Anterior cingulate cortex (tissue), 58 donors: ENCODE measurements at places on chromosomes 2 and 18.

- DNase-seq = no peak
Observed at GRCh38 chr2:45922577-45922988, 271.1 kb downstream of the PRKCE start.

DNA sequence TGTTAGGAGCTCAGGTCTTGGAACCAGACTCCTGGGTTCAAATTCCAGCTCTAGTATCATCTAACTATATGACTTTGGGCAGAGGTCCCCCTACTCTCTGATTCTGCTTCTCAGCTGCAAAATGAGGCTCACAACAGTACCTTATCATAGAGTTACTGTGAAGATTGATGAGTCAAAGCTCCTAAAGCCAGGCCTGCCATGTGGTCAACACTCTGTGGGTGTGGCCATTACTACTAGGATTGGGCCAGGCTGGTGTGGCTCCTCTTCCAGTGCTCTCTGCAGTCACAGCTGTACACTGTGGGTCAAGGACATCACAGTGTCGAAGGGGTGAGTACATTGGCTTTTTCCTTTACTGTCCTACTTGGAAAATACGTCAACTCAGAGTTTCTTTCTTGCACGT is 22.6 kb downstream of the CAPN13 start:
- no peak for DNase-seq

DNA sequence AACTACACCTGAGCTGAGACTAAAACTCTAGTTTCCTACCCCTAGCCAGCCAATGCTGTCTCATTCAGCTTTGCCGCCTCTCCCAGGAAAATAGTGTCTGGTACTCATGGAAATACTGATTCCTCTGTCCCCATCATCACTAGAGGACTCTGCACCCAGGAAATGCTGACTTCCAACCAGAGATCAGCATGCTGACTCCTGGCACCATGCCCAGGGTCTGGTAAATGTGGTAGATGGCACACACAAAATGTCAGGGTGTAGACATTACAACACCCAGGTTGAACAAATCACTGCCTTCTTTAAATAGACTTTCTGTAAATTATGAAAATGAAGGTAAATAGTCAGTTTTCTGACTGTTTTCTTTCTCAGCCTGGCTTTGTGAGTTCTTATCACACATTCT is 307.3 kb upstream of the CHAC2 start:
- no peak for DNase-seq

GRCh38 chr2:8592736-8593135 is 89.1 kb upstream of the ID2 start:
- DNase-seq = no peak

DNA sequence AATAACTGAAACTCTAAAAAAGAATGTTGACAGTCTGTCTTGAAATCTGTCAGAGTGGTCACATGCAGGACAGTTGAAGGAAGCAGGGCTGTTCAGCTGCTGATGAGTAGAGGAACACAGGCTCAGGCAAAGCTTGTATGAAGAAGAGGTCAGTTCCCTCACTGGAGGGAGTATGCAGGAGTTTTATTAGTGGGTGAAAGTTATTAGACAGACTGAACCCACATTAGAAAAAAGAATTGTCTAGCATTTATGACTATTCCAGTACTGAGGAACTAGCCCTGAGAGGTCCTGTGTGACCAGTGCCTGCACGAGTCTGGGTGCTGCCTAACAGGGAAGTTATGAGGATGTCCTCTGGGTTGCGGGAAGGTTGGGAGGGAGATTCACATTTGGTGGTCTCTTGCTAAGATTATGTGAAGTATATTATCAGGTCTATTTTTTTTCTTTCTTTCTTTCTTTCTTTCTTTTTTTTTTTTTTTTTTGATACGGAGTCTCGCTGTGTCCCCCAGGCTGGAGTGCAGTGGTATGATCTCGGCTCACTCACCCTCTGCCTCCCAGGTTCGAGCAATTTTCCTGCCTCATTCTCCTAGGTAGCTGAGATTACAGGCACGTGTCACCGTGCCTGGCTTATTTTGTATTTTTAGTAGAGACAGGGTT is 9.6 kb downstream of the TET3 start:
- DNase-seq = no peak

- DNase-seq = no peak
Observed at GRCh38 chr2:186060744-186061440, 322.3 kb downstream of the FSIP2 start.

DNA sequence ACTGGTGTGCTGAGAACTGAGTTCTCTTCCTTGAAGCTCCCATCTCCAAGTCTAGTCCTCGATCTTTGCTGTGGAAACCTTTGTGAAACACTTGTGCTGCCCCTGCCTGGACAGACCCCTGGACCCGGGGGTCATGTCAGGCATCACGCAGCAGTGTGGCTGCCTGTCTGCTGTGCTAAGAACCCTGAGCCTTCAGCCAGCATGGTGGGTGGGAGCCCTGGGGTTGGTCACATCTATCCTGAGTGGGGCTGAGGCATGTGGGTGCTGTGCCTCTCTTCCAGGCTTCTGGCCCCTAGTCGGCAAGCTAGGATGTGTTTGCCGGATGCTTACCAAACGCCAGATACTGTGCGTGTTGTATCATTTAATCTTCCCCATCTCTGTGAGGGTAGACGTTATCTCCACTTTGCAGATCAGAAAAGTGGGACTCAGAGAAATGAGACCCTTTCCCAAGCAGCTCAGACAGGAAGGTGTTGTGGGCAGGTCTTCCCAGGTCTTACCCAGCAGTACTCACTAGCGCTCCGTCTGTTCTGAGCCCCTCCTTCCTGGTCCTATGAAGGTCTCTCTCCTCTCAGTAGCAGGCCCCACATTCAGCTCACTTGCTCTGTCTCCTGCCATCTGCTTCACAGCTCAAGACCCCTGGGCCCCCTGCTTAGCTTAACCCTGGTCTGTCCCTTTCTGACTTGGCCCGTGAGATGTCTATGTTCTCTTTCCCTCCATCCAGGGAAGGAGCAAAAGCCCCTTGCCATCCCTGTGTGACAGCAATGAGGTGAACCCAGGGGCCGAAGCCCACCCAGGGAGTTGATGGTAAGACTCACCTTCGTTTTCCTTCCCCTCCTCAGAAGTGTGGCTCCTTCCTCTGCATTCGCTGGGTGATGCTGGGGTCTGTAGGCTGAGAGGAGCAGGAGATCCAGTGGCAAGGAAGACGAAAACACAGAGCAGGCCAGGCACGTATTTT is 242.8 kb downstream of the FAM210A start:
- no peak for DNase-seq

GRCh38 chr2:98297817-98298682 is 48.2 kb upstream of the CNGA3 start:
- no peak for DNase-seq

GRCh38 chr2:84851876-84852275 is 29.0 kb downstream of the TRABD2A start:
- DNase-seq = no peak

DNA sequence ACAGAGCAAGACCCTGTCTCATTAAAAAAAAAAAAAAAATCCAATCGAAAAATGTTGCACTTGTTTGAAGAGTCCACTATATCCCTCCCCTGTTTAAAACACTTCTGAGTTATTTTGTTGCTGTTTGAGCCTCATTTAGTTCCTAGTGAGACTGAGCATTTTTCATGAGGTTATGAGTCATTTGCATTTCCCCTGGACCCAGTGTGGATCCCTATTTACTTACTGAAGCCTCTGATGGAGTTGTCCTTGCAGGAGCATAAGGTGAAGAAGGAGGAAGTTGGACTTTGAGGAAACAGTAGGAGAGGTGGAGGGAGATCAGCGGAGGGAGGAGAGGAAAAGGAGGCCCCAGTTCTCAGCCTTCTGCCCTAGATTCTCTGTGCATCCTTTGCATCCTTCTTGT is 5.1 kb downstream of the CXCR1 start:
- DNase-seq = no peak

- DNase-seq = no peak
Observed at GRCh38 chr18:21997207-21998143, 171.9 kb upstream of the GATA6 start.

GRCh38 chr2:109160714-109161440 is 31.9 kb downstream of the SH3RF3 start:
- DNase-seq = no peak

GRCh38 chr2:172693037-172693436 is 42.6 kb upstream of the RAPGEF4 start:
- DNase-seq = no peak

GRCh38 chr2:173982918-173983317 is 17.7 kb upstream of the SP3 start:
- DNase-seq = peak; percentile 52

DNA sequence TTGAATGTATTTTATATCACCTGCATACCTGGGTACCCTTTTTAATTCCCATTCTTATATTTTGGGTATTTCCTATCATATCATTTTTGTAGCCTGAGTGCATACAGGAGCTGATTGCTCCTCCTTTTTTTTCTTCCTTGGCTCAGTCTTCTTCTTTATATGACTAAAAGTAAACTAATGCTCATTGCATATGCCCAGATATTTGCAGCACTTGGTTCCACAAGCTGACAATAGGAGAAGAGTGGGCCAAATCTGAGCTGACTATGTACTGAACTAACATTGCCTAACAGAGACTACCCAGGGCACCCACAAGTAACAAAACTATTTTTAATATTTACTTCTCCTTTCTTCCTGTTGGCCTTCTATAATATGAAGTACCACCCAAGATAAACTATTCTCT is 131.7 kb upstream of the SPOPL start:
- DNase-seq = no peak

- no peak for DNase-seq
Observed at GRCh38 chr2:106941372-106941993, 55.5 kb upstream of the ST6GAL2 start.

- DNase-seq = no peak
Observed at GRCh38 chr2:2901384-2902345, 476.0 kb downstream of the EIPR1 start.

DNA sequence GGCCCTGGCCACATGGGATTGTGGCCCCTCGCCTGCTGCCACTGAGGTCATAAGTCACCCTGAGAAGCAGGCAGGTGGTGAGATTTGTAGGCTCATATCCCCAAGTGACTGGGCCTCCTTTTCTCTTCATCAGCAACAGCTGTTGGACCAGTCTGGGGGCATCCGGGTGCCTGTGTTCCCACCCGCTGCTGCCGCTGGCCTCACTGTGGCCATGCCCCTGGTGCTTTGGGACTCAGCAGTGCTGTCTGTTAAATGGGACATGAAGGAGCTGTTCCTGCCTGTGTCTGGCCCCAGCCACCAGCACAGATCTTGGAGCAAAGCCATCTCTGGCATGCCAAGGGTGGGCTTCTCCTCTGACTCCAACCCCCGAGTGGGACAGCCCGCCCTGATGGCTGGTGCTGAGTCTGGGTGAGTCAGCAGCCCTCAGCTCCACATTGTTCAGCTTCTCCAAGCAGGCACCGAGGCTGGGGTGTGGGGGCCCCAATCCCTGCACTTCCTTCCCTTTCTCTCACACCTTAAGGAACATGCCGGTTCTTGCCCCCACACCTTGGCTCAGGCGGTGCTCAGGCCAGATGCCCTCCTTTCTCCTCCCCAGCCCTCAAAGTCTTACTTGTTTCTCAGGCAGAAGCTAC is 207.9 kb downstream of the GLI2 start:
- DNase-seq = no peak

DNA sequence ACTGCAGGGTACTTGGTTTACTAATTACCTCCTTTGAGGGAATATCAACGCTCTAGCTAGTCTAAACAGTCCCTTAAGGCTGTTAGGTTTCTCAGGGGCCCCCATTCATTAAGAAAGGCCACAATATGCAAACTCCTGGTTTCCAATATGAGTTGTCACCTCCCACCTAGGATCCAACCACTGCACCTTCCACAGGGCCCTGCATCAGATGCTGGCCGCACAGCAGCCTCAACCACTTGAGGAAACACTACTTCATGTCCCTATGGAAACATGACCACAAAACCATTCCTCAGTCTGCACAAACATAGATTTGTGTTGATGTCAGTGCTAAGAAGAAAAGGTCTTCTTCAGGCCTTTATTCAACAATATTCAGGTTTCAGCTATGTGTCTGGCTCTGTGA is 40.9 kb downstream of the STAT4 start:
- no peak for DNase-seq

DNA sequence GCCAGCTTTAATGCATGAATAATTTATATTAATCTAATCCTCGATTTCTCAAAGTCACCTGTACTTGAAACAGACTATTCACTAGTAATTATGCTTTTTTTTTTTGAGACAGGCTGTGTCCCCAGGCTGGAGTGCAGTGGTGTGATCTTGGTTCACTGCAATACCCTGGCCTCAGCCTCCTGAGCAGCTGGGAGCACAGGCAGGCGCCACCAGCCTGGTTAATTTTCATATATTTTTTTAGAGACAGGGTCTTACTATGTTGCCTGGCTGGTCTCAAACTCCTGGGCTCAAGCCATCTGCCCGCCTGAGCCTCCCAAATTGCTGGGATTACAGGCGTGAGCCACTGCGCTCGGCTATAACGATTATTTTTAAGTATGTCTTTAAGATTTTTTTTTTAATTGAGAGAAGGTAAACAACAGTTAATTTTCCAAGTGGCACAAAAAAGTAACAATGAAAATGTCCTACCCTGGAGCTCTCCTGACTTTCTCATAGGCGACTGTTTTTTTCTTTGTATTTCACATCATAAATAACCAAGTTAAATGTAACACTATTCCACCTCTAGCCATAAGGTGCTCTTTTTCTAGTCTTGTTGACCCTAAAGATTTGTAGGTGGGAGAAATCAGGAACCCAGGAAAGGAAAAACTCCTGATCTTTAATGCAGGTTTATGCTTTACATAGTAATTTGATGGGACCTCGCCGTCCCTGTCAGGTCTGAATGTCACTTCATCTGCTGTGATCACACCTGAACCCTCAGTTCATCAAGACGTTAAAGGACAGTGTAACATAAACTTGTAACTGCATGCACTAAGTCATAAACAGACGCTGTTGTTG is 1.3 kb upstream of the ANKRD12 start:
- no peak for DNase-seq

DNA sequence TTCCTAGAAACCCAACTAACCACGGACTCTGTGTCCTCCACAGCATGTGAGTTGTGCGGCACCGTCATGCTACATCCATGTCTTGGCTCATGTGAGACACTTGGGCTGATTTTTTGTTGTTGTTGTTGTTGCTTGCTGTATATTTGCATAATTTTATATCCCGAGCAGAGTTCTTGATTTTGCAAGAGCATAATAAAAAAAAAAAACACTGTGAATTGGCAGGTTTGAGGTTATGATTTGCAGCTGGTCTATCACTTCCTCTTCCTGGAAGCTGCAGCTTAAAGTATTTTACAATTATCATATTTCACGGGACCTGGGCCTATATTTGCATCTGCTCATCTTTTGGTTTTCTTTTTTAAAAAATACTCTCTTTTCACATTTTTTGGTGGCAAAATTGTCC is 142.3 kb upstream of the NRP2 start:
- no peak for DNase-seq

DNA sequence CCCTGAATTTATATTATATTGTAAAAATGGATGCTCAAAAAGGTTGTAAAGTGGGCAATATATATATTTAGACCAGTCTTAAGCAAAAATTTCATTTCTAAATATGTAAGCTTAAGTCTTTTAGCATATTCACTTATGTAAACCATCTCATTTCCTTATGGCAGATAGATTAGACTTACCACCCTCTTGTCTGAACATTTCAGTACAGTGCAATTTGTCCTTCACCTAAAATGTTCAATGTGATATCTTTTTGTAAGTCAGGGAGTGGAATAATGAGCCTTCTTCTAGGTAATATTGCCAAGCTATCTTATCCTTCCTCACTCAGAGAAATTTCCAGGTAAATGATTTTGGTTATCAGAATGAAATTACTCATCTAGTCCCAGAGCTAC is 92.3 kb downstream of the KLF7 start:
- DNase-seq = no peak
